Effector memory CD8-positive, alpha-beta T cell (primary cell): ENCODE measurements at places on chromosomes 11 and 22.

DNA sequence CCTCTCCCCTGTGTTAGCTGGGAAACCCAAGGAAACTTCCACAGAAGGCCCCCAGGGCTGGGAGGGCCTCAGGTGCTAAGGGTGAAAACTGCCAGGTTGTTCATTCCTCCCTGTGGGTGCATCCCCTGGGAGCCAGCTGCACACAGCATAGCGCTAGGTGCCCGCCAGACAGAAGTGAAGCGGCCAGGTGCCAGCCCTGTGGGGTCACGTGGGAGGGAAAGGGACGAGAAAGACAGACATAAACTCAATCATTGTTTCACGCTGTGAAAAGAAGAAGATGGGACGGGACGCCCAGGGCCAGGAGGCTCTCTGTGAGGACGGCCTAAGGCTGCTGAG is 31.6 kb upstream of the HMOX1 start:
- peak overlapping the region; percentile 79 for H3K27ac ChIP-seq
- DNase-seq, result no peak
- H3K36me3 ChIP-seq, result peaks cover 44% of the 10 kb centered on the region
- no peaks in the 10 kb centered on the region for H3K27me3 ChIP-seq
- peaks cover 19% of the 10 kb centered on the region for H3K4me1 ChIP-seq
- no peak overlapping the region for H3K4me3 ChIP-seq

- peaks cover 43% of the 10 kb centered on the region for H3K27me3 ChIP-seq
- DNase-seq, result no peak
- H3K36me3 ChIP-seq, result no peaks in the 10 kb centered on the region
- H3K4me1 ChIP-seq, result no peaks in the 10 kb centered on the region
- H3K4me3 ChIP-seq, result no peak overlapping the region
Observed at GRCh38 chr22:30830907-30831306, 136.2 kb downstream of the OSBP2 start.

GRCh38 chr11:2742611-2743426 is 43.0 kb upstream of the KCNQ1OT1 start:
- peaks cover 4% of the 10 kb centered on the region for H3K4me1 ChIP-seq
- peaks cover 3% of the 10 kb centered on the region for H3K36me3 ChIP-seq
- H3K4me3 ChIP-seq, result no peak overlapping the region
- H3K27ac ChIP-seq, result no peak overlapping the region

- H3K4me1 ChIP-seq, result peaks cover 14% of the 10 kb centered on the region
- no peak for DNase-seq
- no peak overlapping the region for H3K27ac ChIP-seq
- H3K4me3 ChIP-seq, result no peak overlapping the region
Observed at GRCh38 chr22:25120093-25120561, 79.5 kb upstream of the CRYBB3 start.

DNA sequence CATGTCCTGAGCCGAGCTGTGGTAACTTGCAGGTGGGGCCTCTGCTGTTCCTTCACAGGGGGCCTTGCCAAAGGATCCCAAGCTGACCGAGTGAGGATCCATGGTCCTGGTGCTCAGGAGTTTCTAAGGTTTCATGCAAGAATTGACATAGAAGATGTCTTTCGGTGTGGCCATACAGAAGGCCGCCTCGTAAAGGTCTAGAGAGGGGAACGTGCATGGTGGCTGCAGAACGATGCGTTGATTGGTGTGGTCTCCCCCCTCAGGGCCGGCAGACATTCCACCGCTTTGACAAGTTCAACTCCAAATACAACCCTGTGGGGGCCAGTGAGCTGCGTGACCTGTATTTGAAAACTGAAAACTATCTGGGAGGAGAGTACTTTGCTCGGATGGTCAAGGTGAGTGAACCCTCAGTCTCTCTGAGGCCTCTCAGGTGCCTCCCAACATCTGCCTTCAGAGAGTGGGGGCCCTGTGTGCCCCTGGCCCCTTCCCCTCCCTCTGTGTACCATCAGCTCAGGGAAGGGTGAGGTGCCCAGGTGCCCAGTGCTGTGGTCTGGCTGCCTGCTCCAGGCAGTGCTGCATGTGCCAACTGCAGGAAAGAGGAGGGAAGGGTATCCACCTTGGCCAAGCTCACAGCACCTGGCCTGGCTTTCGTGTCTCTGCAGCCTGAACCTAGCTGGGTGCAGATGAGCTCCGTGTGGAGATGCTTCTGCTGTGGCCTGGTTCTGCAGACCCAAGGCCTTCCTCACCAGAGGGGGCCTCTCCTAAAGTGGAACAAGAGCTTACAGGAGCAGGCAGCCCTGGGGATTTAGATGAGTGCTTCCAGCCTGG is 39.8 kb downstream of the AMPD3 start:
- DNase-seq, result no peak
- peaks cover 34% of the 10 kb centered on the region for H3K36me3 ChIP-seq
- H3K27me3 ChIP-seq, result no peaks in the 10 kb centered on the region
- no peak overlapping the region for H3K4me3 ChIP-seq
- H3K27ac ChIP-seq, result no peak overlapping the region

DNA sequence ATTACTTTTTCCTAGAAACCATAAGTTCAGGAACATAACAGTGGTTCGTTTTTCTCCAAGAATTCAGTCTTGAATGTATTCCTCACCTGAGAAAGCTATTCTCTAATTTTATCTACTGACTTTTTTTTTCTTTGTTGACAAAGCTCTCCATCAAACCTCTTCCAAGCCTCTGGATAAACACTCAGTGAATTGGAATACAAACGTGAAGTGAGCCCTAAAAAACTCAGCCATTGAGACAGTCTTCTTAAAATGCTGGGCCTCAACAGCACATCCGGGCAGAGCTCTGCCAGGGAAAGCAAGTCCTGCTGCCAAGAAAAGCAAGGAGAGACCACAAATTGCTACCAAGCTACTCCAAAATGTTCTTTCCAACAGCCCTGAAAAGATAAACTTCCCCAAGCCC is 7.7 kb upstream of the SLC1A2 start:
- H3K27me3 ChIP-seq, result peaks cover 99% of the 10 kb centered on the region
- H3K36me3 ChIP-seq, result no peaks in the 10 kb centered on the region
- H3K4me3 ChIP-seq, result no peak overlapping the region
- no peak overlapping the region for H3K27ac ChIP-seq

DNA sequence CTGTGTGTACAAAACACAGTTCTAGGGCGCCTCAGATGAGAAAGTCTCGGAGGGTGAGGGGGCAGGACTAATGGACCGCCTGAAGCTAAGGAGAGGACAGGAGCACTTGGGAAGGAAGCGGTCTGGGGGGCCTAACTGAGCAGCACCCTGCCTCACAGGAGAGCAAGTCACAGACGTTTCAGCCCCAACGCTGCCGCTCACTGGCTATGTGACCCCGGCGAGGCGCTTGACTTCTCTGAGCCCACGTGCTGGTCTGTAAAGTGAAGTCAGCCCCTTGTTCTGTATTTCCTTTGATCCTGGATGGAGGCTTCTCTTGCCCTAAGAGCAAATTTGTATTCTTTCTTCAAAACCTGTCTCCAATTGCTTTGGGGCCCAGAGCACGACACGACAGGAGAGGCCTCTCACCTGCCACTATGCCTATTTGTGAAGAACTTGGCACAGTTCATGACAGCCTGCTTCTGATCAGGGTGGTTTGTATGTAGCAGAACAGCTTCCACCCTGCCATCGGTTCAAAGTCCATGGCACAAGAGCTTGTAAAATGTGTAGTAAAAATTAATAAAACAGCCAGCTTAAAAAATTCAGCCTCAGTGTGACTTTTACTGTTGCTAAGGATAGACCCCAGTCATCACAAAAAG is 59.1 kb downstream of the WNT11 start:
- H3K4me1 ChIP-seq, result peaks cover 12% of the 10 kb centered on the region
- H3K4me3 ChIP-seq, result no peak overlapping the region
- H3K27me3 ChIP-seq, result no peaks in the 10 kb centered on the region
- H3K27ac ChIP-seq, result no peak overlapping the region
- DNase-seq, result no peak
- peaks cover 12% of the 10 kb centered on the region for H3K36me3 ChIP-seq

DNA sequence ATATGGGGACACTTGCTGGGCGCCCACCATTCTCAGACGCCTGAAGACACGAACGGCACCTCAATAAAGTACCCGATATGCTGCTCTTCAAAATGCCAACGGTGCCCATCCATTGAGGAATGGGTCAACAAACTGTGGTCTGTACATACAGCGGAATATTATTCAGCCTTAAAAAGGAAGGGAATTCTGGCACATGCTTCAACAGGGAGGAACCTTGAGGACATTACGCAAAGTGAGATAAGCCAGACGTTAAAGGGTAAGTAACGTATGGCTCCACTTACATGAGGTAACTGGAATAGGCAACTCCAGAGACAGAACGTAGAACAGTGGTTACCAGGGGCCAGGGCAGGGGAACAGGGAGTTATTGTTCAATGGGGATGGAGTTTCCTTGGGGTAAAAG is 28.0 kb downstream of the PRDM10 start:
- peaks cover 5% of the 10 kb centered on the region for H3K4me1 ChIP-seq
- peaks cover 7% of the 10 kb centered on the region for H3K36me3 ChIP-seq
- H3K4me3 ChIP-seq, result no peak overlapping the region
- peak overlapping the region; percentile 5 for H3K27ac ChIP-seq

DNA sequence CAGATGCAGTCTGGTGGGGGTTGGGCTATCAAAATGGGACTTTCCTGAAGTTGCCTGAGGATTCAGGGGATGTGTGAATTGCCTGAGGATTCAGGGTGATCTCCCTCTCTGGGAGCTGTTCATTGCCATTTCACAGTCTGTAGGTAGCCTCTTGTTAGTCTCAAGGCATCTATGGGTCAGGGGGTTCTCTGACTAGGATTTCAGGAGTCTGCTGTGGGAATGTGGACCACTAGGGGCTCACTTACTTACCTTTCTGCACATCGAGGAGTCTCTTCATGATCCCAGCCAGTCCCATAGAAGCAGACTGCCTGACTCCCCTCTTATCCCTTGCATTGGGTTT is 54.0 kb downstream of the KCNQ1OT1 start:
- H3K36me3 ChIP-seq, result no peaks in the 10 kb centered on the region
- peaks cover 23% of the 10 kb centered on the region for H3K27me3 ChIP-seq
- no peaks in the 10 kb centered on the region for H3K4me1 ChIP-seq
- H3K27ac ChIP-seq, result no peak overlapping the region
- H3K4me3 ChIP-seq, result no peak overlapping the region

DNA sequence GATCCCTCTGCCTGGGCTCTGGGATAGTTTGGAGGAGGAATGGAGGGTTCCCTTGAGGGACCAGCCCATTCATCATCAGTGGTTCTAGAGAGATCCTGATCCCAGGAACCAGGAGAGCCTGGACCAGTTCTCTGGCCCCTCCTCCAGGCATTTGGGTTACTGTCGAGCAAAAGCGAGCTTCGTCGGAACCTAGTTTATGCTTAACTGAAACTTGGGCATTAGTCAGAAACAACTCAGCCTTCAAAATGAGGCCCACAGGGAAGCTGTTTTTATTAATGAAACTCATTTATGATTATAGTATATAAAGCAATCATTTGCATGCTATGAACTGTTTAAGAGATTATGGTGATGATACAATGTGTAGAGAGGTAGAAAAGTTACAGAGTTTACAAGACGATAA is 61.4 kb downstream of the LIF start:
- H3K4me3 ChIP-seq, result no peak overlapping the region
- H3K4me1 ChIP-seq, result peaks cover 9% of the 10 kb centered on the region
- DNase-seq, result no peak
- peaks cover 5% of the 10 kb centered on the region for H3K27me3 ChIP-seq
- H3K36me3 ChIP-seq, result no peaks in the 10 kb centered on the region

- no peaks in the 10 kb centered on the region for H3K36me3 ChIP-seq
- H3K4me1 ChIP-seq, result peaks cover 20% of the 10 kb centered on the region
- H3K4me3 ChIP-seq, result no peak overlapping the region
- no peaks in the 10 kb centered on the region for H3K27me3 ChIP-seq
Observed at GRCh38 chr11:121029813-121030445, 6.0 kb downstream of the TBCEL start.

- peaks cover 42% of the 10 kb centered on the region for H3K36me3 ChIP-seq
- DNase-seq, result peak; percentile 92
- peaks cover 34% of the 10 kb centered on the region for H3K4me1 ChIP-seq
- peak within 1 kb of the TSS; percentile 100 for H3K27ac ChIP-seq
- H3K27me3 ChIP-seq, result no peaks in the 10 kb centered on the region
- peak within 1 kb of the TSS; percentile 93 for H3K4me3 ChIP-seq
Observed at GRCh38 chr11:95790123-95790932, at the start of gene CEP57. Gene CEP57, plus strand, starts transcription at chr11:95790498. Its CDS starts 201 bp downstream, at chr11:95790699.

DNA sequence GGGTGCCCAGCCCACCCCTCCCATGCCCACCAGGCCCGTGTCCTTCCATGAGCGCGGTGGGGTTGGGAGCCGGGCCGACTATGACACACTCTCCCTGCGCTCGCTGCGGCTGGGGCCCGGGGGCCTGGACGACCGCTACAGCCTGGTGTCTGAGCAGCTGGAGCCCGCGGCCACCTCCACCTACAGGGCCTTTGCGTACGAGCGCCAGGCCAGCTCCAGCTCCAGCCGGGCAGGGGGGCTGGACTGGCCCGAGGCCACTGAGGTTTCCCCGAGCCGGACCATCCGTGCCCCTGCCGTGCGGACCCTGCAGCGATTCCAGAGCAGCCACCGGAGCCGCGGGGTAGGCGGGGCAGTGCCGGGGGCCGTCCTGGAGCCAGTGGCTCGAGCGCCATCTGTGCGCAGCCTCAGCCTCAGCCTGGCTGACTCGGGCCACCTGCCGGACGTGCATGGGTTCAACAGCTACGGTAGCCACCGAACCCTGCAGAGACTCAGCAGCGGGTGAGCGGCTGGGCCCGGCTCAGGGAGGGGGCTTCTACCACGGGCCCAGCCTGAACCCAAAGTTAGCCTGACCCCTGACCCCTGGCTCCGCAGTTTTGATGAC is 3.0 kb downstream of the PKP3 start:
- peak overlapping the region; percentile 27 for H3K4me3 ChIP-seq
- H3K27ac ChIP-seq, result no peak overlapping the region
- peak; percentile 45 for DNase-seq
- H3K4me1 ChIP-seq, result peaks cover 13% of the 10 kb centered on the region

DNA sequence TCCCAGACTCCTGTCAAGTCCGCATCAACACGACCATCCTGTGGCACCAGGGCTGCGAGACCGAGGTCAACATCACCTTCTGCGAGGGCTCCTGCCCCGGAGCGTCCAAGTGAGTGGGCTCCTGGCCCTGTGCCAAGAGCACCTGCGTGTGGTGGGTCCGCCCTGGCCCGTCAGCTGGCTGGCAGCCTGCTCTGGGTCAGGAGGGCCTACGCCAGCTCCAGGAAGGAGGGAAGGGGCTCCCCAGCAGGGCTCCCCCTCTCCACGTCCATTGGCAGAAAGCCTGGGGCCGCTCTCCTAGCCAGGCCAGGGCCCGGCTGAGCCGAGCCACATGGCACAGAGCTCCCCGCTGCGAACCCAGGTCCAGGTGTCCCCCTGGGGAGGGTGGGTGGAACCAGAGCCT is 37.8 kb downstream of the MUC5B start:
- no peak for DNase-seq
- peaks cover 3% of the 10 kb centered on the region for H3K36me3 ChIP-seq
- H3K4me3 ChIP-seq, result no peak overlapping the region
- H3K27me3 ChIP-seq, result no peaks in the 10 kb centered on the region
- peaks cover 11% of the 10 kb centered on the region for H3K4me1 ChIP-seq

- peaks cover 14% of the 10 kb centered on the region for H3K36me3 ChIP-seq
- peak within 1 kb of the TSS; percentile 68 for H3K27ac ChIP-seq
- peak; percentile 96 for DNase-seq
- peaks cover 18% of the 10 kb centered on the region for H3K4me1 ChIP-seq
Observed at GRCh38 chr22:21952586-21953571, at the start of gene PPM1F. Gene PPM1F, minus strand, starts transcription at chr22:21952848. Its CDS starts 6,800 bp downstream, at chr22:21946048.

- peaks cover 21% of the 10 kb centered on the region for H3K27me3 ChIP-seq
- H3K4me3 ChIP-seq, result no peak overlapping the region
- no peaks in the 10 kb centered on the region for H3K36me3 ChIP-seq
- H3K4me1 ChIP-seq, result no peaks in the 10 kb centered on the region
- H3K27ac ChIP-seq, result no peak overlapping the region
Observed at GRCh38 chr22:32030518-32031247, 12.4 kb upstream of the SLC5A1 start.

GRCh38 chr22:37409459-37410050 is 17.7 kb downstream of the ELFN2 start:
- H3K4me3 ChIP-seq, result no peak overlapping the region
- peaks cover 24% of the 10 kb centered on the region for H3K27me3 ChIP-seq
- no peak for DNase-seq
- H3K36me3 ChIP-seq, result no peaks in the 10 kb centered on the region

- H3K36me3 ChIP-seq, result peaks cover 83% of the 10 kb centered on the region
- H3K27ac ChIP-seq, result no peak overlapping the region
- H3K4me1 ChIP-seq, result no peaks in the 10 kb centered on the region
Observed at GRCh38 chr11:68798221-68798813, 43.4 kb downstream of the CPT1A start.
